ENCODE measurements at places on chromosomes 5 and 9.

DNA sequence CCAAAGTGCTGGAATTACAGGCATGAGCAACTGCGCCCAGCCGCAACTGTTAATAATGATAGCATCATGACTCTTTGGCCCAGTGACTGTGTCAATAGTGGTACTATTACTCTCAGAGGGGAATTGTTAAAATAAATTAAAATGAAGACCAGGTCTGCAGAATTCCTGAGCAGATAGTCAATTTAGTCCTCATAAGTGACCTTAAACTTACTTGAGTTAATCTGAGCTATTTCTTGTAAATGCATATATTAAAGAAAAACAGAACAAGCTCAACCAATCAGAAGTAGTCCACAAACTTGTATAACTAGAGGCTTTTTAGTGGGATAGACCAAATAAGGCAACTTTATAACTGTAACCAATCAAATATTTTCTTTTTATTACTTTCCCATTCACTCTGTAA, 1.7 kb upstream of the RECK start:
- no peak overlapping the region for H3K27ac ChIP-seq
- H3K4me3 ChIP-seq = no peak overlapping the region
- peaks cover 11% of the 10 kb centered on the region for H3K4me1 ChIP-seq
- no peaks in the 10 kb centered on the region for H3K27me3 ChIP-seq
- H3K36me3 ChIP-seq = no peaks in the 10 kb centered on the region

- DNase-seq = no peak
- no peak overlapping the region for H3K4me3 ChIP-seq
- no peaks in the 10 kb centered on the region for H3K4me1 ChIP-seq
- H3K27ac ChIP-seq = no peak overlapping the region
- H3K27me3 ChIP-seq = no peaks in the 10 kb centered on the region
Measured at GRCh38 chr5:152864991-152865390, 459.9 kb upstream of the NMUR2 start.

DNA sequence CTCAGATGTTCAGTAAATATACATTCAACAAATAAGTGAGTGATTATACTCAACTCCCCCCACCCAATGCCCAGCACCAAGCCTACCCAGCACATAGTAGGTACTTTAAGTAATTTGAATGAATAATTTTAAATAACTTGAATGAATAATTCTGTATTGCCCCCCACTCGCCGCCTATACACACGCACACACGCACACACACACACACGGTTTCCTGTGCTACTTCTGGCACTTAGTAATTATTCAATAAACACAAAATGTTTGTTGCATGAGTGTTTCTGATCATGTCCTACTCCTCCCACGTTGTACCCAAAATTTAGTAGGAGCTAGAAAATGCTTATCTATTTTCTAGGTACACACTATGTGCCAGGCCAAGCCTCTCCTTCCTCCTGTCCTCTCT, 16.2 kb downstream of the PCDH12 start:
- H3K4me1 ChIP-seq = peaks cover 7% of the 10 kb centered on the region
- DNase-seq = no peak
- no peak overlapping the region for H3K27ac ChIP-seq
- no peak overlapping the region for H3K4me3 ChIP-seq

GRCh38 chr5:74541381-74541781, 99.1 kb downstream of the ENC1 start:
- H3K27me3 ChIP-seq = no peaks in the 10 kb centered on the region
- peaks cover 54% of the 10 kb centered on the region for H3K4me1 ChIP-seq

GRCh38 chr5:400282-401145, 42.5 kb upstream of the EXOC3 start:
- no peaks in the 10 kb centered on the region for H3K27me3 ChIP-seq
- H3K4me1 ChIP-seq = peaks cover 16% of the 10 kb centered on the region
- H3K4me3 ChIP-seq = no peak overlapping the region
- H3K27ac ChIP-seq = peak overlapping the region; percentile 63
- H3K36me3 ChIP-seq = no peaks in the 10 kb centered on the region
- DNase-seq = no peak

GRCh38 chr5:17340379-17340778, 122.9 kb downstream of the BASP1 start:
- no peak overlapping the region for H3K27ac ChIP-seq
- H3K27me3 ChIP-seq = no peaks in the 10 kb centered on the region
- H3K36me3 ChIP-seq = no peaks in the 10 kb centered on the region
- peak; percentile 33 for DNase-seq
- peaks cover 11% of the 10 kb centered on the region for H3K4me1 ChIP-seq

DNA sequence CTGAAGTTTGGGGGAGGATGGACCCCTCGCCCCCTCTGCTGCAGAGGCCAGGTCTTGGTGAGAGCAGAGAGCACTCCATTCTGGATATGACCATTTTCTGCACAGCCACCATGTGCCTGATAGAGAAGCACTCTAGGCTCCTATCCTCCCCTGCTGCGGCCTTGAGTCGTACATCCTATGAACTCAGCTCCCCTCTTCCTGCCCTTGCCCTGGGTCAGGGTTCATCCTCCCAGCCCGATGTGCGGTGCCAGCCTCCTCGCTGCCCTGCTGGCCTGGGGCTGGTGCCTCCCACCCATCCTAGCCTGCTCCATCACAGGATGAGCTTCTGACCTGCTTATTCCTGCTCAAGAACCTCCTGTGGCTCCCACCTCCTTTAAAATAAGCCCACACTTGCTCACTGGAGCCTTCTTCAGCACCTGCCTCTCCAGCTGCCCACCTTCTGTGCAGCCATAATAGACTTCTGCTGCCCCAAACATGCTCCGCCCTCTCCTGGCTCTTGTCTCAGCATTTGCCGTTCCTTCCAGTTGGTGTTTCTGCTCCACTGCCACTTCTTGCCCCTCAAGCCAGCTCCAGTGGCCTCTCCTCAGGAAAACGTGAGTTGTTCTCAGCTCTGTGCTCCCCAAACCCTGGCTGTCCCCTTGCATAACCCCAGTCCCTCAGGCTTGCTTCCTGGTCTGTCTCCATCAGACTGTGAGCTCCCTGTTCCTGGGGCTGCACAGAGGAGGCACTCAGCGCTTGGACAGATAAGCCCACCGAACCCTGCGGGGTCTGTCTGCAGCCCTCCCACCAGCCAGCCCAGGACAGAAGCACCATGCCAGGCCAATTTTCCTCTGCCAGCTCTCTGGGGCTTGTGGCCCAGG, 22.3 kb upstream of the TTLL11 start:
- H3K4me1 ChIP-seq = no peaks in the 10 kb centered on the region
- DNase-seq = no peak
- H3K36me3 ChIP-seq = no peaks in the 10 kb centered on the region
- no peak overlapping the region for H3K4me3 ChIP-seq

DNA sequence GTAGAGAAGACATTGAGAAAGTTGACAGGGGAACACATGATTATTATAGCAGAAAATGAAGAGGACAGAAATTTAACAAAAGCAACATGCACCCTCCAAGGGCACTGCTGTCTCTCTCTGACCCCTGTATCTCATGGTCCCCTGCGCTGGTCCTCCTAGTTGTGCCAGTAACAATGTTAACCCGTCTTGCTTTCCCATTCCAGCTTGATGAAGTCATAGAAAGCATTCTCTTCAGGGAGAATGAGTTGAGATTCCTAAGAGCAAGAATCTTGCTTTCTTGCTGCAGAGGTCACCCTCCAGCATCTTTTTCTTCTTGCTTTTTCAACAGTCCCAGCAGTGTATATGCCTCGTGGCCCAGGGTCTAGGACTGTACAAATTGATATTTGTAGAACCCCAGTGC, 279.6 kb upstream of the ADAMTSL1 start:
- no peaks in the 10 kb centered on the region for H3K4me1 ChIP-seq
- DNase-seq = no peak
- no peak overlapping the region for H3K4me3 ChIP-seq
- no peaks in the 10 kb centered on the region for H3K36me3 ChIP-seq
- H3K27ac ChIP-seq = no peak overlapping the region

GRCh38 chr9:111039231-111039906, 1.1 kb upstream of the LPAR1 start:
- peak overlapping the region; percentile 87 for H3K4me3 ChIP-seq
- DNase-seq = no peak
- H3K27ac ChIP-seq = no peak overlapping the region
- peaks cover 21% of the 10 kb centered on the region for H3K4me1 ChIP-seq

- no peak overlapping the region for H3K4me3 ChIP-seq
- no peak for DNase-seq
- H3K27me3 ChIP-seq = peaks cover 69% of the 10 kb centered on the region
- H3K4me1 ChIP-seq = no peaks in the 10 kb centered on the region
- H3K27ac ChIP-seq = no peak overlapping the region
Measured at GRCh38 chr5:181112476-181112875, 18.5 kb downstream of the OR2V1 start.

GRCh38 chr9:36332006-36332405, 68.1 kb downstream of the RNF38 start:
- no peaks in the 10 kb centered on the region for H3K27me3 ChIP-seq
- no peak for DNase-seq
- no peaks in the 10 kb centered on the region for H3K4me1 ChIP-seq

DNA sequence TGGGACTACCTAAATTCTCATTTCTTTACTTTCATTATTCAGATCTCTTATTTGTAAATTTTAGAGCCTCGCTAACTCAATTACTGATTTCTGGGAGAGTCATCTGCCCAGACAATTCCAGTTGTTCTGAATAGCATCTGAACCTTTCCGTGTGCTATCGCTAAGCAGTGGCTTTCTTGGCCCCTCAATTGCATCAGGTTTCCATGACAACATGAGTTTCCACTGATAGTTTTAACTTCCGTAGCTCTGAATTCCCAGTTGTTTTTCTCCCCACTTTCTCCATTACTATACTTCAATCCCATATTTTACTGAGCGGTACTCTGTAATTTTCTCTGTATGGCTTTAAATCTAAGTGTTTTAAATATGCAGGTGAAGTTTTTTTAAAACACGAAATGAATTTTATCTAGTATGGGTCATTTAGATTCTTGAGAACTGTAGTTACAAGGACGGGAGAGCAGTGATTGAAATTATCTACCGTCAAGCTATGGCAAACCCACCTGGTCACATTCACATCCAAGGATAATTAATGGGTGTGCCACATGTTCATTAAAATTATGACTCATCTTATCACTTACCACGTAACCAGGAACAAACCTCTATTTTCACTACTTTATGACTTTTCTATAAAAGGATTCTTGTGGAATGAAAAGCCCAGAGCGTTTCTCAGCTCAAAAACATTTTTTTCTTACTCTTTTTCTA, 223.5 kb upstream of the PCSK5 start:
- H3K4me3 ChIP-seq = no peak overlapping the region
- H3K27me3 ChIP-seq = peaks cover 11% of the 10 kb centered on the region
- no peak for DNase-seq
- H3K4me1 ChIP-seq = no peaks in the 10 kb centered on the region
- H3K27ac ChIP-seq = no peak overlapping the region

DNA sequence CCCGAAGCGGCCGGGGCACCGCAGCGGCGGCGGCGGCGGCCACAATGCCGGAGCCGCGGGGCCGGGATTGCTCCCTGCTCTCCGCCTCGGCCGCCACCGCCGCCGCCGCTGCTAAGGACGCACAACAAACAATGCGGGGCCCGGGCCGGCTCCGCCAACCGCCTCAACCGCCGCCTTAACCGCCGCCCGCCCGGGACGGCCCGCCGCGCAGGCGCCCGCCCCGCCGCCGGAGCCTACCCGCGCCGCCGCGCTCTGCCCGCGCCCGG, 254 bp downstream of the STRBP start:
- peaks cover 40% of the 10 kb centered on the region for H3K4me1 ChIP-seq
- H3K27ac ChIP-seq = peak overlapping the region; percentile 81
- H3K36me3 ChIP-seq = no peaks in the 10 kb centered on the region

GRCh38 chr9:89375191-89375760, 57.0 kb downstream of the SECISBP2 start:
- H3K27me3 ChIP-seq = no peaks in the 10 kb centered on the region
- H3K4me1 ChIP-seq = peaks cover 7% of the 10 kb centered on the region
- no peak overlapping the region for H3K27ac ChIP-seq
- H3K36me3 ChIP-seq = no peaks in the 10 kb centered on the region
- DNase-seq = no peak
- no peak overlapping the region for H3K4me3 ChIP-seq

GRCh38 chr5:4990017-4990416, 150.1 kb upstream of the ADAMTS16 start:
- peaks cover 4% of the 10 kb centered on the region for H3K27me3 ChIP-seq
- H3K36me3 ChIP-seq = no peaks in the 10 kb centered on the region
- no peaks in the 10 kb centered on the region for H3K4me1 ChIP-seq
- no peak overlapping the region for H3K27ac ChIP-seq

DNA sequence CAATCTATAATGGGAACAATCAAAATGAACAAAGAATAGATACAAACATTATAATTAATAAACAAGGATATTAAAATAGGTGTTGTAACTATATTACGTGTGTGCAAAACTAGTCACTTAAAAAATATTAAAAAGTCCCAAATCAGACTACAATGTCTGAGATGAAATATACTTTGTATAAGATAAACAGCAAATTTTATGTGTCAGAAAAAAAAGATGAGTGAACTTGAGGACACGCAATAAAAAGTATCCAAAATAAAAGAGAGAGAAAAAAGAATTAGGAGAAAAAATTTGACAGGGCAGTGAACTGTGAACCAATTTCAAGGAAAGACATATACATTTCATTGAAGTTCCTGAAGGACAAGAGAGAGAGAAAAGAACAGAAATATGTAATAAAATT, 37.0 kb downstream of the AGTPBP1 start:
- H3K27ac ChIP-seq = no peak overlapping the region
- H3K27me3 ChIP-seq = no peaks in the 10 kb centered on the region
- DNase-seq = no peak
- no peaks in the 10 kb centered on the region for H3K36me3 ChIP-seq
- peaks cover 6% of the 10 kb centered on the region for H3K4me1 ChIP-seq

DNA sequence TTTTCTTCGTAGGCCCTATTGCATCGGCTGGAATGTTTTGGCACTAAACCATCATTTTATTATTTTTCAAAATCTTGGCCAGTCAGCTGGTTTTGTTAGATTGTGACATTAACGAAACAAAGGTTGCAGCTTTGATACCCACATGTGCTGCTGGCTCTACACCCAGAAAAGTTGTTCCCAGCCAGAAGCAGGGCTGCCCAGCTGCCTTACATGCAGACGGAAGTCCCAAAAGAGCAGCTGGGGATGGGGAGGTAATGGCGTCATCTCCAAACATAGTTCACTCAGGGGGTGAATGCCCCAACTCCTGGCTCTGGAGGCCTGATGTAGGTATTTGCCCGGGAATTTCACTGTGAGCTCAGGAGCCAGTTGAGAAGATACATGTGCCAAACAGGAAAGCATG, 23.3 kb downstream of the TMEM171 start:
- no peaks in the 10 kb centered on the region for H3K27me3 ChIP-seq
- H3K4me1 ChIP-seq = no peaks in the 10 kb centered on the region
- H3K4me3 ChIP-seq = no peak overlapping the region
- no peak for DNase-seq
- no peak overlapping the region for H3K27ac ChIP-seq

DNA sequence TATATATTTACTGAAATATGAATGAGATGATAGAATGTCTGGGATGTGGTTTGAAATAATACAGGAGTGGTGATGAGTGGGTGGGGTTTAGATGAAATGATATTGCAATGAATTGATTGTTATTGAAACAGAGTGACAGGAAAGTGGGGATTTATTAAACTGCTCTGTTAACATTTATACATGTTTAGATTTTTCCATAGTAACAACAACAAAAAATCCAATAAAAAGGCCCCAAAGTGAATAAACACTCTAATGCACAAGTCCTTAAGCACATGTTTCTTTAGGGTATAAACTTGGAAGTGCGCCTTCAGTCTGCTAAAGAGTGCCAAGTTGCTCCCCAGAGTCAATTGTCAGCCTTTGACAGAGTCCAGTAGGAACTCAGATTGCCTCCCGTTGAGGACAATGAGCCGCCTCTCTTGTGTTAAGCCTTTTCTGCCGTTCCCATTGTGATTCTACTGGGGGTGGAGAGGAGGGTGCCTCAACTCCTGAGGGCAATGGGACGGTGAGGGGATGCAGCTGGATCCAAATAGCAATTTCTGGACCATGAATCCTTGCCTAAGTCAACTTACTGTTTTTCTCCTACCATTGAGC, 112.3 kb downstream of the SLC28A3 start:
- no peaks in the 10 kb centered on the region for H3K36me3 ChIP-seq
- H3K4me3 ChIP-seq = no peak overlapping the region
- no peaks in the 10 kb centered on the region for H3K27me3 ChIP-seq
- H3K27ac ChIP-seq = no peak overlapping the region
- no peaks in the 10 kb centered on the region for H3K4me1 ChIP-seq
